ENCODE measurements at places on chromosomes 12 and 14.

DNA sequence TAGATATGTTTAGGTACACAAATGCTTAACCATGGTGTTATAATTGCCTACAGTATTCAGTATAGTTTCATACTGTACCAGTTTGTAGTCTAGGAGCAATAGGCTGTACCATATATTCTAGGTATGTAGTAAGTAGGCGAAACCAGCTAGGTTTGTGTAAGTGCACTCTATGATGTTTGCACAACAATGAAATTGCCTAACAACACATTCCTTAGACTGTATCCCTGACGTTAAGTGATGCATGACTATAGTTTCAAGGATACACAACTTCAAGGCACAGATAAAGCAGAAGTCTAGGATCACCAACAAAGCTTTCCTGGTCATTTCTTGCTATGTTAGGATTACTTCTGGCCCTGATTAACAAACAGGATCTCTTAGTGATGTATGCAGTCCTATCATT, 135.1 kb downstream of the SLC38A1 start:
- no peak for DNase-seq

GRCh38 chr12:119715268-119715620, 47.3 kb downstream of the PRKAB1 start:
- DNase-seq, result no peak

DNA sequence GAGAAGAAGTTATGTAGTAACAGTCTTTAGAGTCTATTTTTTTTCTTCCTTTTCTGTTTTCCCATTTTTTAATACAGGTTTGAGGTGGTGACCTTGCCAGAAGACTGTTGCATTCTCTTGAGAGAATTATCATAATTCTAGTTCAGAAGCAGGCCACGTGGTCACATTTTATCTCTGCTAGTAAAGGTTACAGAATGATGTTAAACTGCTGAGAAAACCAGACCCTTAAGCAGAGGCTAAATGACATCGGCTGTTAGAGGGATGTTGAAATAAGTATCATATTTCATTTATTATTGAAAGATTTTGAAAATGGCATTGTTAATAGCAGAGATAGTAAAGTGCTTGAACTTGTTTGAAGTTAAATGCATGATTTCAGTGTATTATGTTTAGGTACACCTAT, 49.2 kb downstream of the BRMS1L start:
- DNase-seq, result no peak

GRCh38 chr14:53509276-53510244, 356.4 kb upstream of the DDHD1 start:
- DNase-seq, result no peak

DNA sequence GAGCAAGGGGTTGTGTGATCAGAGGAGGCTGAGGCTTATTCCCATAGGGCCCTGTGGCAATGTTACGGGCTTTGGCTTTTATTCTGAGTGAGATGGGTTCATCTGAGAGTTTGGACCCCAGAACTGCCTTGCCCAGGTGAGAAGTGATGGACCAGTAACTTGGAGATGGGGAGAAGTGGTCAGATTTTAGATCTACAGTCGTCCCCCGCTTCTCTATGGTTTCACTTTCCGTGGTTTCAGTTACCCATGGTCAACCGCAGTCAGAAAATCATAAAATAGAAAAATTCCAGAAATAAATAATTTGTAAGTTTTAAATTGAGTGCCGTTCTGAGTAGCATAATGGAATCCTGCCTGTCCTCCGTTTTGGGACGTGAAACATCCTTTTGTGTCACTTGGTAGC, 40.2 kb upstream of the PPP1CC start:
- no peak for DNase-seq

- DNase-seq, result no peak
Observed at GRCh38 chr14:62667421-62667914, 377.8 kb downstream of the KCNH5 start.

DNA sequence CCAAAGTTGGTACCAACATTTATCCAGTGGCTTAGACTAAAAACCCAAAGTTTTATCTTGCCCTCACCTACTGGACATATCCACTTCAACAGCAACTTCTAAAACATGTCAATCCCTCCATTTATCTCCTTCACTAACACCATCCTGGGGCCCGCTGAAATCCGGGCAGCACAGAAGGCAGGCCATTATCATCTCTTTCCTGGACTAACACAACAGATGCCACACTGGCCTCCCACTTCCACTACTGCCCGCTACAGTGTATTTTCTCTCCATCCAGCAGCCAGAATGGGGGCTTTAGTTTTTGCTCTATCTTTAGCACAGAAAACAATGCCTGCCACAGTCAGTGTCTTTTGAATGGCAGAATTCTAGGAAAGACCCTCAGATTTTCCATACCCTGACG, 15.6 kb downstream of the ZFHX2 start:
- DNase-seq, result no peak

DNA sequence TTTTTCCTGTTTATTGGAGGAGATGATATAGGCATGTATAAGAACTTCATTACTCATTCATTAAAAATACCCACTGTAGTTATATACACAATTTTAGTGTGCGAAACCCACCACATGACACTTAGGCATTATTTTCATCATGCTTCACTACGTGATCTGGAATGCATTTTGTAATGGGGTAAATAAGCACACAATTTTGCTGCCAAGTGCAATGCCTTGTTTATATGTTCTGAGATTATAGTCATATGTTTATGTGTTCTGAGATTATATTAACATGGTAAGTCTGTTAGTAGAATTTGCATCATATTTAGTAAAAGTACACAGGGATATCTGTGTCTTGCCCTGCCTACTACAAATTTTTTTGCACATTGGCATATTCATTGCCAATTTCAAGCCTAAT, 1123.0 kb downstream of the LRFN5 start:
- DNase-seq, result no peak

DNA sequence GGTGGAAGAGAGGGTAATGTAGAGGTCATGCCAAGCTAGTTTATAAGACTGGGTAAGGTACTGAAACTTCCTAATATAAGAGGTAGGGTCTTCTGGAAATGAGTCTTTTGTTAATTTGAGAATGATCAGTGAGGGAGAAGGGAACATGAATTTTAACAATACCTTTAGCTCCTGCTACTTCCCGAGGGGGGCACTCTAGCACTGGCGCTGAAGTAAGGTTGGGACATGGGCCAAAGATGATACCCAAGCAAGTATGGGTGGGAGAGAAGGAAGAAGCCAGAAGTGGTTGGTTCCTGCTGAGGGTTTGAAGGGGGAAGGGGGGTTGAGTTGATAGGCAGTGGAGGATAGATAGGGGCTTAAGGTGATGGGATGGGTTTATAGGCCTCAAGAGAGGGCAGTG, 32.3 kb upstream of the RNASE1 start:
- no peak for DNase-seq
